GF-D8 (cell line): ENCODE measurements at places on chromosomes 2 and 18.

- DNase-seq = no peak
Observed at GRCh38 chr18:50880119-50880465, 1.2 kb downstream of the ME2 start.

- DNase-seq = no peak
Observed at GRCh38 chr2:158894078-158894477, 74.4 kb upstream of the TANC1 start.

GRCh38 chr2:168614172-168615018 lies 158.3 kb downstream of the CERS6 start:
- DNase-seq = no peak

DNA sequence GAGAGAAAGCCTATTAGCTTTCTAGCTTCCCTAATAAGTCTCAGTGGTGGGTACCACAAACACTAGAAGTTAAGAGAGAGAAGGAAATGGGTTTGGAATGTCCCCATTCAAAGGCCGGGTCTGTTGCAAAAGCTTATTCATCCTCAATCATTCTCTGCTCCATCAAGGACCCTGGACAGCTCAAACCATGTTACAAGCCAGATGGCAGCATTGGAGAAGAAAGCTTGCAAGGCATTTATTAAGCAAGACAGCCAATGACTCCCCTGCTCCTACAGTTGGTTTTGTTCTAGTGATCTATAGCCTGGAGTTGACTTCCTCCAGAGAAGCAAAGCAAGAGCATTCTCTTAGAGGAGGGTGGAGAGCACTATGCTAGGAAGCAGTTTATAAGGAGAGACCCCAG lies 86.9 kb upstream of the LMAN1 start:
- DNase-seq = no peak

- no peak for DNase-seq
Observed at GRCh38 chr2:216890138-216890537, 30.3 kb upstream of the TNP1 start.

DNA sequence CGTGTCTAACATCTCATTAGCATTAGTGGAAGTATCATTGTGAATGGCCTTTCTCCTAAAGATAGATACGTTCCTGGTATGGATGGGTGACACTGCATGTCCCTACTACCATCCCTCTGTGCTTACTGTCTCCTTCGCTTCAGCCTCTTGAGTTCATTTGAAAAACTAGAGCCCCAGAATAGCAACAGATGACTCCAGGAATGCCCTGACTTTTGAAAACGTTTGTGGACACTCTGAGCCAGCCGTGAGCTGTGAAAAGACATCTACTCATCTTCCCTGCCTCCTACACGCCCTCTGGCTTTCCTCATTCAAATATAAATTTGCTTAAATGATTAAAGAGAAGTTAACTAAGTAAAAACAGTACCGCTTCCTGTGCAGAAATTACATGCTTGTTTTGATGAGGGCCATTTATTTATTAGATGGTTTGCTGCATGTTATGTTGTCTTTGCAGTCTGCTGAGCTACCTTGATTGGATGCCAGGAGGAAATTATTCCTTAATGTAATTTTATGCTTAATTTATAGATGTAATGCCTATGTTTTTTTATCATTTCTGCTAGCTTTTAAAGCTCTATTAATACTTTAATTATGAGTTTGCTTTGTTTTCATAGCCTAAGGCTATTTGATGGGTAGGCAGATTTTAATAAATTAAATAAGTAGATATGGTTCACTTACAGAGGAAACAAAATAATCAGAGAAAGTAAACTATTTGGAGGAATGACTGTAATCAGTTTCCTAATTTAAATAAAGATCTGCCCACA lies 32.1 kb upstream of the MYO3B start:
- no peak for DNase-seq

- DNase-seq = no peak
Observed at GRCh38 chr2:203062126-203062525, 47.5 kb downstream of the NBEAL1 start.

- DNase-seq = no peak
Observed at GRCh38 chr18:61894751-61895524, 2.1 kb upstream of the RNF152 start.

- DNase-seq = no peak
Observed at GRCh38 chr2:42296226-42296625, 64.8 kb downstream of the COX7A2L start.

DNA sequence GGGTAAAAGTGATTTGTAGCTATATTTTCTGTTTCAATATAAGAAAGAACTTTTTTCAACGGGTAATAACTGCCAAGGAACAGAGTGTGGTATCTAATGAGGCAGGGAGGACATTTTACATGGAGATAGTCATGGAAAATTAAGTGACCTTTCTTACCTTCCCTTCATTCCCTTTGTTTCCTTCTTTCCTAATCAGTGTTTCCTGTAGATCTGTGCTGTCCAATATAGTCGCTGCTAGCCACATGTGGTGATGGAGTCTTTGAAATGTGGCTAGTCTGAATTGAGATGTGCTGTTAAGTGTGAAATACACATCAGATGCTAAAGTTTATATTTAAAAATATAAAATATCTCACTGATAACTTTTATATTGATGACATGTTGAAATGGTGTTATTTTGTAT lies 81.8 kb downstream of the BABAM2 start:
- no peak for DNase-seq

GRCh38 chr2:13536941-13537340 lies 820.2 kb downstream of the TRIB2 start:
- no peak for DNase-seq

DNA sequence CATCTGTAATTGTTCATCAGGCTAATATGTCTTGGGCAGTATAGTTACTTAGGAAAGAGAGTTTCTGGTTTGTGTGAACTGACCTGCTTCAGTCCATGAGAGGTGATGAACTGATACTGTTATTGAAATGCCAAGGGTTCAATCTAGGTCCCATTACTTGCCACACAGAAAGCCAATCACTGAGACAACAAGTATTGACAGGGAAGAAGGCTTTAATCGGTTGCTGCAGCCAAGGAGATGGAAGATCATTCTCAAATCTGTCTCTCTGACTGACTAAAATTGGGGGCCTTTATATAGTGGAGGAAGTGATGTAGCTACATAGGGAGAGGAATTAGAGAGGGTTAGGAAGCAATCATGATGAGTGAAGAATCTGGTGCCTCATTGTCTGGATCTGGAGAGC lies 19.9 kb upstream of the FAM98A start:
- DNase-seq = no peak

DNA sequence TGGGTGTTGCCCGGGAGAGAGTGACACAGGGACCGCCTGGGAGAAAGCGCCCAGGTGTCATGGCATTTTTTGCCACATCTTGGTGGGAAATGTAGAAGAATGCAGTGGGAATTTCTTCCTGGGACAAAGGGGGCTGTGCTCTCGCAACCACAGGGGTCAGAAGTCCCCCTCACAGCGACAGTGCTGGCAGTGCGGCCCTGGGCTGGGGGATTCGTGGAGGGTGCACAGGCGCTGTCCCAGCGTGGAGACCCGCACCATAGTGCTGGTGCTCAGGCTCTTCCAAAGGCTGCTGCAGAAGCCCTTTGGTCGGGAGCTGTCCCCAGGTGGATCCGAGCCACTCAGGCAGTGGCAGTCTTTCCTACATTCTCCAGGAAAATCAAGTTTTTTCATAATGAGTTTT lies 128.8 kb upstream of the SOX11 start:
- no peak for DNase-seq

DNA sequence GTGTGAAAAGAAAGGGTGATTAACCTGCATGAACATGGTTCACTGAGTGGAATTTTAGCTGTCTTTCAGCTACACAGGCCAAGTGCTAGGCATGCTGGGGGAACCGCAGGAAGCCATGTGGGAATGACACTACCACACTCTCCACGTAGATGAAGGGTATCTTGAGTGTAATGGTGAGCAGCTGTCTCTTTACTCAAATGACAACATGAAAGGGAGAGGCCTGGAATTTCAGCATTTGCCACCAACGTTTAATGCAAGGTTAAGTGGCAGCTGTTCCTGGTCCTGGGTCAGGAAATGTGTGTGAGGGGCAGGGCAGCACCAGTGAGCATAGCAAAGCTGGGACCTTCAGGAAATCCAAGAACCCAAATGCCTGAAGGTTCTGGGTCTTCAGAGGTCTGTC lies 588.4 kb downstream of the SLC4A3 start:
- DNase-seq = no peak

DNA sequence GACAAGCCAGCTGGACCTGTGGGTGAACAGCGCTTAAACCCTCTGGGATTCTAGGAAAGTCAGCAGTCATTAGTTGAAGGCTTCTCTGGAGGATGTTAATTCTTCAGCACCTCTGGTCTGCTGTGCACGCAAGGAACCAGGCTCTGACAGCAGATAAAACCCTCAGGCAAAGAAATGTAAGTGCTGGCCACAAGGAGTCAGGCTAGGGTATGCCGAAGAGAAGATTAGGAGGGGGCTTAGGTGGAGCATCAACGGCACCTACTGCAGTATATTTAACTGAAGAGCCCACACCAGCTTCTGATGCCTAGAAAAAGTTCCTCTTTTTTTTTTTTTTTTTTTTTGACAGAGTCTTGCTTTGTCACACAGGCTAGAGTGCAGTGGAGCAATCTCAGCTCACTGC lies 304.2 kb upstream of the MC4R start:
- no peak for DNase-seq

DNA sequence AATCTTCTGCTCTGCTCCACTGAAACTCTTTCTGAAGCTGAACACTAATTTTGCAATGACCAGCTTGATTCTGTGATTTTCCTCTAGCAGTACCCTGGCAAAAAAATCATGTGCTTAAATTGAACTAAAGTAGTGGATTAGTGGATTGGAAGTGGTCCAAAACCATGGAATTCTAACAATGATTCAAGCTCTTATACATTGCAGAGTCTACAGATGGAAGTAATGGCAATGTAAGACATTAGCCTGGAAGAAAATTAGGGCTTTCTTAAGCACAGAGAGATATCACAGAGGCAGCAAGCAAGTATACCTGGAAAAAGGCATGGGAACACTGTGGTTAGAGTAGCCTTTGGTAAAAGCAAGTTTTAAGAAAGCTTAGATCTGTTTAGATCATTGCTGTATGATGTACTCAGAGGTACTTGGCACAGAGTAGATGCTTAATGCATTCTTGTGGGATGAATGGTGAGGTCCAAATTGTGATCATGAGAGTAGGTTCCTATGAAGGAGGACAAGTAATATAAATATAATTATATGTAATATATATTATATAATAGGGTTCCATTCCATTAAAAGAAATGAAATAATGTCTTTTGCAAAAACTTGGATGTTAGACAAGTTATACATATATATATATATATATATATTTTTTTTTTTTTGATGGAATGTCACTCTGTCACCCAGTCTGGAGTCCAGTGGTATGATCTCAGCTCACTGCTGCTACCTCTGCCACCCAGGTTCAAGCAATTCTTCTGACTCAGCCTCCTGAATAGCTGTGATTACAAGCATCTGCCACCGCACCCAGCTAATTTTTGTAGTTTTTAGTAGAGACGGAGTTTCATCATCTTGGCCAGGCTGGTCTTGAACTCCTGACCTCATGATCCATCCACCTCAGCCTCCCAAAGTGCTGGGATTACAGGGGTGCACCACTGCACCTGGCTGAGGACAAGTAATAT lies 172.2 kb upstream of the SCN7A start:
- DNase-seq = no peak

- DNase-seq = peak; percentile 58
Observed at GRCh38 chr2:195318440-195319111, 338.4 kb upstream of the SLC39A10 start.

- peak; percentile 75 for DNase-seq
Observed at GRCh38 chr18:22827216-22827615, 105.9 kb upstream of the RBBP8 start.

- DNase-seq = no peak
Observed at GRCh38 chr18:58497845-58498244, 131.0 kb downstream of the ALPK2 start.

DNA sequence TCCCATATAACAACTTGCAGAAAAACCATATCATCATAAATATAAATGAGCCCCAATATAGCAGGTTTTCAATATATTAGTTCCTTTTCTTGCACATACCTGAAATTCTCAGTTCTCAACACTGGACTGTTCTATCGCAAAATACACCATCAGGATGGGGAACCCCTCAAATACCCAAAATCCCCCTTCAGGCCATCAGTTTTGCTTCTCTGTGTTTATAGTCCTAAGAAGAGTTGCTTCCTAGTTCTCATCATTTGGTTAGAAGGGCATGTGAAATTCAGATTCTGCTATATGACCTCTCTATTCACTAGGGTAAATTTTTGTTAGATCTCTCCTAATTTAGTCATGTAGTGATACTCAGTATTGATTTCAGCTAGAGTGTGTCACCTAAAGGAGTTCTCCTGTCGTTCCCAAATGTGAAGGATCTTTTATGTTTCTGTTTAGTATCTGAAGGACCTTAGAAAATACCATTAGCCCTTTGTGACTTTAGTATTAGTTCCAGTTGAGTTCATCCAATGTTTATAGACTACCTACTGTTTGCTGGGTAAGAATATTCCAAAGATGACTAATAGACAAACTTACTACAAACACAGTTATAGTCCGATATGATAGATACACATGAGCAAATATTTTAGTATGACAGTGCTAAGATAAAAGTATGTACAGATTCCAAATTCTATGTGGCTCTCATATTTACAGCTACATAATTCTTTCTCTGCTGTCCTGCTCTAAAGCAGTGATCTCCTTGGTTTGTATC lies 115.8 kb downstream of the TTC27 start:
- DNase-seq = no peak

- no peak for DNase-seq
Observed at GRCh38 chr2:239564587-239564986, 163.8 kb upstream of the HDAC4 start.

DNA sequence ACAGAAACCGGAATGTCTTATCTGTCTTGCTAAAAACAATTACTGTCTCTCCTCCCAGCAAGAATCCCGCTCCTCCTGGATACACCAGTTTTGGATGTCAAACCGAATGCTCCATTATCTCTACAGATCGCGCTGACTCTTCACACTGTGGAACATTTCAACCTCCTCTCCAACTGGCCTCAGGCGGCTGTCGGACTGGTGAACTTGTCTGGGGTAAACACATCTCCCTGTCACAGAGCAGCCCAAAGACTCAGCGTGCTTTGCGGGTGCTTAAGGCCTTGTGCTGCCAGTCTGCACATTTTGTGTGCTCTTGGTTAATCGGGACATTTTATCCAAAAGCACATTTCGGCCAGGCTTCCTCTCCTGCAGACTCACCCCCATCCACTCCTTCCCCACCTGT lies 173.1 kb downstream of the ICOS start:
- no peak for DNase-seq

DNA sequence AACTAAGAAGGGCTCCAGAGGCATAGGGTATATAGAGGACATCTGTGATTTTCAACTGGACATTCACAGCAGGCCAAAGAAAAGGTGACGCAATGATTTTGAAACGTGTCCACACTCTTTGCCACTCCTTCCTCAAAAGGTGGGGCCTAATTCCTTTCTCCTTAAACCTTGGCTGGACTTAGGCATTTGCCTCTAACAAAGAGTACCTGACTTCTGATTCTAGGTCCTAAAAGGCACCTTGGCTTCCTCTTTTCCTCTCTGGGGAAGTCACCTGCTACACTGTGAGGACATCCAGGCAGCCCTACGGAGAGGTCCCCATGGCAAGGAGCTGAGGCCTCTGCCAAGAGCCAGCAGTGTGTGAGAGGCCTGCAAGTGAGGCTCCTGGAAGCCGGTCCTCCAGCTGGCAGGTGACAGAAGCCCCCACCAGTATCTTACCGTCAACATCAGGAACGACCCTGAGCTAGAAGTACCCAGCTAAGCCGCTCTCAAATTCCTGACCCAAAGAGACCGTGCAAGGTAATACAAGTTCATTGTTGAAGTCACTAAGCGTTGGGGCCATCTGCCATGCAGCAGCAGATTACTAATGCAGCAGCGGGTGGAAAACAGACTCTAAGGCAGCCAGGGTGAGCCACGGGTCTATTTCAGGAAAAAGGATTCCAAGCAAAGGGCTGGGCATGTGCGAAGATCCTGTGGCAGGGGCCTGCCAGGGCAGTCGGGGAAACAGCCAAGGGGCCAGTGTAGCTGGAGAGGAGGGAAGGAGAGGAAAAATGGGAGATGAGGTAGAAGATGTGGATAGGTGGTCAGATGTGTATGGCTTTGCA lies 7.4 kb upstream of the HES6 start:
- no peak for DNase-seq
